GM12878 (cell line): ENCODE measurements at places on chromosomes 7 and 10. TPM values are rescaled to one million over a fixed set of nuclear protein-coding genes. Genes with fewer than 3 reads are reported as not detected.

Gene CYP2C18
- total RNA-seq = not detected in 2 replicates

Gene HYAL4
- total RNA-seq = 0.37 TPM in 1 of 2 replicates, not detected in the other

Gene MAGI2
- 0.05 and 0.15 TPM in 2 replicates for total RNA-seq

Gene C7orf33
- total RNA-seq = not detected in 2 replicates

Gene GPR22
- total RNA-seq = not detected in 2 replicates

Gene TUBGCP2
- total RNA-seq = 46.5 and 47.1 TPM in 2 replicates
